Myocyte (in vitro differentiated cells): ENCODE measurements at places on chromosomes 12 and 14. TPM values are rescaled to one million over a fixed set of nuclear protein-coding genes. Genes with fewer than 3 reads are reported as not detected.

The KRT71 gene
- not detected in 2 replicates for total RNA-seq

The TMPRSS12 gene
- not detected in 2 replicates for total RNA-seq

The NGB gene
- total RNA-seq: not detected in 2 replicates

The VRTN gene
- total RNA-seq: not detected in 2 replicates

The SMIM41 gene
- not detected in 2 replicates for total RNA-seq

The BBOF1 gene
- total RNA-seq: 6.4 and 7.8 TPM in 2 replicates

DNA sequence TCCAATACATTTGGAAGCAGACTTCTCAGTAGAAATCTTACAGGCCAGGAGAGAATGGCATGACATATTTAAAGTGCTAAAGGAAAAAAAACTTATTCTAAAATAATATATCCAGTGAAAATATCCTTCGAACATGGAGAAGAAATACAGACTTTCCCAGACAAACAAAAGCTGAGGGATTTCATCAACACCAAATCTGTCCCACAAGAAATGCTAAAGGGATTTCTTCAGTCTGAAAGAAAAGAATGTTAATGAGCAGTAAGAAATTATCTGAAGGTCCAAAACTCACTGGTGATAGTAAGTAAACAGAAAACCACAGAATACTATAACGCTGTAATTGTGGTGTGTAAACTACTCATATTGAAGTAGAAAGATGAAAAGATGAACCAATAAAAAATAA, 103.9 kb downstream of the INSM2 start:
- no peak for DNase-seq

DNA sequence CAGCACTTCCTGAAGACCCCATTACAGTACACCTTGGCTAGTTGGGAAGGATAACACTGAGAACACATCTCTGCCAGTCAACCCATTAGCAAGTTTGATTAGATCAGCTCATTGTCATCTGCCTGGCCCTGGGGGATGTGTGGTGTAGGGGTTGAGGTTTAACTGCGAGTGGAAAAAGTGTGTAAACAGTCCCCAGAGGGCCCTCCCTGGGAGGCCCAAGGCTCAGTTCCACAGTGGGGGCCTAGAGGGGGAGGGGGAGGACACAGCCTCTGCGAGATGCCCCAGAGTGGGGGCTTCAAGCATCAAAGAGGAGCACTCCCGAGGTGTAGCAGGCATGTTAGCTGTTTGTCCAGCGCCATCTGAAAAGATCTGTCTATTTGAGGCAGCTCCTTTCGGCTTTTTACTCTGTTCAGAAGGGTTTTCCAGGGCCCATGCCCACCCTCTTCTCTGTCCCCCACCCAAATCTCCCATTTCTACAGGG, 344 bp downstream of the LPAR5 start:
- DNase-seq: no peak

GRCh38 chr12:130220706-130221100, 58.4 kb downstream of the FZD10 start:
- no peak for DNase-seq

DNA sequence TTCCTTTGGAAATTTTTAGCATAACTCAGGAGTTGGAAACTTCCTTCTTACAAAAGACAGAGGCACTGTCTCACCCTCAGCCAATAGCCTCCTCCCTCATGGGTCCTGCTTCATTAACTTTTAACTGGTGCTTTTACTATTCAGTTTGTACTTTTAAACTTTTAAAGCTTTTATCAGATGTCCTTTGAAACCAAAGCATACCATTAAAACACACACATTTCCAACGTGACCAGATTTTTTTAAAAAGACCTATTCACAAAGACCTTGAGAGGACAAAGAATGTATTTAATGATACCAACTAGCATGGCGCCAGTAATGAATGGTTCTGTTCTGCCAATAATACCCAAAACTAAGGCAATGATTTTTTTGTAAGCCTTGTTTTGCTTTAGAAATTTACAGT, 173.6 kb upstream of the EEA1 start:
- DNase-seq: no peak

DNA sequence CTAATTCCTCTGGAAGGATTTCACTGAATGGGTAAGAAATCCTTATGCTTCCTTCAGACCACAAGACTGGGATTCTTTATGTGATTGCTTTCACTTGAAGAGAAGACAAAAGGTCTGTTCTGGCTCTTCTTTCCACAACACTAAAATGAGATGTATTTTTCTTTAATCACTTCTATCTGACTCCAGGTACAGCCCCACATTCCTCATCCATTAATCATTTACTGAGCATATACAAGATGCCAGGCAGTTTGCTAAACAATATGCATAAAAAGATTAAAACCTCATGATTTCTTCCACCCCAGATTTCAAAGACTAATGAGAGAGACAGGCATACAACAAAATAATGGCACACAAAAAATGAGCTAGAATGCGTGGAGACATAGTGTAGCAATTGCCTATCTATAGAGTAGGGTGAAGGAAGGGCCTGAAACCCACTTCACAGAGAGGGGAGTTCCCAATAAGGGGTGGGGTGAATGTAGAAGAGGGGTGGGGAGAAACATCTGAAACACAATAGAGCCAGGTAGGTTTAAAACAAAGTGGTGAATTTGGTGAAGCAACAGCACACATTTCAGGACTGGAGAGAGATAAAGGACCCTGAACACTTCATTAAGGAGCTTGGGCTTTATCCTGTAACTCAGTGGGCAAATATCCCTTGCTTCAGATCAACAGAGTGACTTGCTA, 65.1 kb upstream of the PRB2 start:
- DNase-seq: no peak

DNA sequence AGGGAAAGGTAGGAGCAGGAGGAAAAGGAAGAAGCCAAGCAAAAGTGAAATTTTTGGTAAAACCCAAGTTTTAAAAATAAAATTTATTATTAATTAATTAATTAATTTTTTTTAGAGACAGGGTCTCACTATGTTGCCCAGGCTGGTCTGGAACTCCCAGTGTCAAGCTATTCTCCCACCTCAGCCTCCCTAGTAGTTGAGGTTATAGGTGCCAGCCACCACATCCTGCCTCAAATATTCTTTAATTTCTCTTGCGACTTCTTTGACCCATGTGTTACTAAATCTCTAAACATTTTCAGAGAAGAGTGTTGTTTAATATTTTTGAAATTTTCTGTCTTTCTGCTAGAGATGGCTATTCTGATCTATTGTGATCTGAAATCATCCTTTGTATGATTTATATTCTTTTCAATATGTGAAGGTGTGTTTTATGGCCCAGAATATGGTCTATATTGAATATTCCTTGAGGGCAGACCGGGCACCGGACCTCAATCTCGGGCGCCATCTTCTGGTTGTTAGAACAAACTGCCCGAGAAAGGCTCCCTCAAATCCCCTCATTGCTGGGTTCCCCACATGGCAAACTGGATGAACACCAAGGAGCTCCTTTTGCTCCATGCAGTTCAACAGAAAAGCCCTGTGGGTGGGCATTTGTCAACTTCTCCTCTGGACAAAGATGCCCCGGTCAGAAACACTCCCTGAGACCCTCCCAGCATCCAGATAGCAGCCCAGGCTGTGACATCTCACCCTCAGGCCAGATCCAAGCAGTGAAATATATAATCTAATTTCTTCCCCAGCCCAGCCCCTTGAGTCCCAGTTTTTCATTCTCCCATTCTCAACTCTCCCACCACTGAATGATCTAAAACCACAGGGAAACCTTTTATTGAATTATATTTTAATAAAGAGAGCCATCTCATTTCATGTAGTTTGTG, 110.5 kb downstream of the ASCL4 start:
- DNase-seq: peak; percentile 64
